T-helper 9 cell (primary cell): ENCODE measurements at places on chromosomes 2 and 18.

- no peak for DNase-seq
Measured at GRCh38 chr18:70822691-70823090, 533.8 kb downstream of the SOCS6 start.

DNA sequence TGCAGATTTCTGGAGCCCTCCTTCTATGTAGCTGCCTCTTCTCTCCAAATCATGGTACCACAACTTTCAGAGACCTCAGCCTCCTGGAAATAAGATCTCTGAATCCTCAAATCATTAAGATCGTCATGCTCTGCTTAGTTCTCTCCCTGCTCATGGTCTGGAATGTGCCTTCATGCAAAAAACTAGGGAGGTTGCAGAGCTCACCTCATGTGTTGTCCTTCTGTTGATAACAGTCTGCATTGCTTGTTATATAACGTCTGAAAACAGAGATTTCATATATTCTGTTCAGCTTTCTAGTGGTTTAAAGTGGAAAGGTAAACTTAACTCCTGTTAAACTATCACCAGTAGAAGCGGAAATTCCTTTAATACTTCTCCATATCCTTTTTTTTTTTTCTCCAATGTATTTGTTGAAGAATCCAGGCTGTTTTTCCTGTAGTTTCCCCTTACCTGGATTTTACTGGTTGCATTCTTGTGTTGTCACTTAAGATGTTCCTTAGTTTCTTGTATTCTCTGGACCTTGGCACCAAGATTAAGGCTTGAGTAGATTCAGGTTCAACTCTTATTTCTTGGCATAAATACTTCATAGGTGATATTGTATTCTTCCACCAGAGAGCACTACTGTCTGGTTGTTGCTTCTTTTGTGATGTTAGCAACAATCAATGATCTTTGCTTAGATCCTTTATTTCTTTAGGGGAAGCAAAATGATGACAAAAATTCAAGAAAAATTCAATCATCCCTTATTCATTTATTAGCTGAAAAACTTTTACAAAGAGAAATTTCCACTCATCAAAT, 211.3 kb downstream of the LOXHD1 start:
- DNase-seq, result no peak

- DNase-seq, result no peak
Measured at GRCh38 chr2:76491503-76491902, 780.8 kb upstream of the GCFC2 start.

GRCh38 chr2:230012267-230012884, 56.3 kb downstream of the SLC16A14 start:
- no peak for DNase-seq
